Left lobe of liver (tissue), 2 donors: ENCODE measurements at places on chromosomes 5 and 9.

DNA sequence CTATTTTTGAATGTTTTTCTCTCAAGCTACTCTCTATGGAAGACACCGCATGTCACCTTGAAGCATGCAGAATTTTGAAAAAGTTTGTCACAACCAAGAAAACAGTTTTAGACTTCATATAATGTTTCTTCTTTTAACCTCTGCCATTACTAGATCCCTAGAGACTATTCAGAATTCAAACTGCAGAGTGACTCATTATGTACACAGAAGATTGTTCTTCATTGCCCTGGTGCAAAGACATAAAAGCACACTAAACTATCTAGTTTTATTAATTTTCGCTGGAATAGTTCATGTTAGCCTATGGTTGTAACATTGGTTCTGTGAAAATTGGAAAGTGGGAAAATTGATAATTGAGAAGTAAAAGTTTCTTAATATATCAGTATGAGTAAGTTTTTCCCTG, 18.4 kb downstream of the F2RL2 start:
- no peak for DNase-seq

DNA sequence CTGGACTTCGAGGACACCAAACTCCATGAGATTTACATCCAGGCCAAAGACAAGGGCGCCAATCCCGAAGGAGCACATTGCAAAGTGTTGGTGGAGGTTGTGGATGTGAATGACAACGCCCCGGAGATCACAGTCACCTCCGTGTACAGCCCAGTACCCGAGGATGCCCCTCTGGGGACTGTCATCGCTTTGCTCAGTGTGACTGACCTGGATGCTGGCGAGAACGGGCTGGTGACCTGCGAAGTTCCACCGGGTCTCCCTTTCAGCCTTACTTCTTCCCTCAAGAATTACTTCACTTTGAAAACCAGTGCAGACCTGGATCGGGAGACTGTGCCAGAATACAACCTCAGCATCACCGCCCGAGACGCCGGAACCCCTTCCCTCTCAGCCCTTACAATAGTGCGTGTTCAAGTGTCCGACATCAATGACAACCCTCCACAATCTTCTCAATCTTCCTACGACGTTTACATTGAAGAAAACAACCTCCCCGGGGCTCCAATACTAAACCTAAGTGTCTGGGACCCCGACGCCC, 1.3 kb downstream of the PCDHGC3 start:
- DNase-seq: no peak

DNA sequence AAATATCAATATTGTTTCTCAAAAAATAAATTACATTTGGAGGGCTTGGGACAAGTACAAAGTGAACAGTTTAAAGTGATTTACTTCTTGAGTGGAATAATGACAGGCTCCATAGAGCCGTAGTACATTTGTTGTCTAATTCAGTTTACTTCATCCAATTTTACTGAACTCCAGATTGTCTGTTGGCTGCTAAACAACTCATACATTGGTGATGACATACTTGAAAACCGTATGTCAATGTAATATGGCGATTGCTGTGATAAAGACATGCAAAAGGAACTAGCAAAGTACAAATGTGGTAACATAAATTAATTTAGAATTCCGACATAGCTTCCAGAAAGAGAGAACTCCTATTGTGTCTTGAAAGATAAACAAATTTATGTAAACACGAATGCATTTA, 1197.5 kb upstream of the CDH18 start:
- DNase-seq: no peak

GRCh38 chr9:134327671-134328231, 1.5 kb downstream of the RXRA start:
- peak; percentile 51 for DNase-seq

GRCh38 chr5:36743891-36744772, 132.4 kb upstream of the NIPBL start:
- peak; percentile 75 for DNase-seq

- no peak for DNase-seq
These were observed 78.4 kb downstream of the DROSHA start for GRCh38 chr5:31453522-31453921.

DNA sequence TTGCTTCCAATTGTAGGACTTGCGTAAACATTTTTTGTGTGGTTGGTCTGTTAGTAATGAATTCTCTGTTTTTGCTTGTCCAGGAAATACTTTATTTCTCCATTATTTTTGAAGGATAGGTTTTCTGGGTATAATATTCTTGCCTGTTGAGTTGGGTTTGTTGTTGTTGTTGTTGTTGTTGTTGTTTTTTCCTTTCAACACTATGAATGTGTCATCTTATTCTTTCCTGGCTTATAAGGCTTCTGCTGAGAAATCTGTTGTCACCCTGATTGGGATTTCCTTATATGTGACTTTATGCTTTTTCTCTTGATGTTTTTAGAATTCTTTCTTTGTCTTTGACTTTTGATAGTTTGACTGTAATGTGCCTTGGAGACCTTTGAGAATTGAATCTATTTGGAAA, 39.8 kb downstream of the SLF1 start:
- no peak for DNase-seq

GRCh38 chr5:72623936-72624335, 116.7 kb upstream of the ZNF366 start:
- no peak for DNase-seq

- no peak for DNase-seq
These were observed 263.9 kb downstream of the FSTL4 start for GRCh38 chr5:133348406-133348805.

- no peak for DNase-seq
These were observed 2.4 kb upstream of the RXFP3 start for GRCh38 chr5:33933723-33934169.

DNA sequence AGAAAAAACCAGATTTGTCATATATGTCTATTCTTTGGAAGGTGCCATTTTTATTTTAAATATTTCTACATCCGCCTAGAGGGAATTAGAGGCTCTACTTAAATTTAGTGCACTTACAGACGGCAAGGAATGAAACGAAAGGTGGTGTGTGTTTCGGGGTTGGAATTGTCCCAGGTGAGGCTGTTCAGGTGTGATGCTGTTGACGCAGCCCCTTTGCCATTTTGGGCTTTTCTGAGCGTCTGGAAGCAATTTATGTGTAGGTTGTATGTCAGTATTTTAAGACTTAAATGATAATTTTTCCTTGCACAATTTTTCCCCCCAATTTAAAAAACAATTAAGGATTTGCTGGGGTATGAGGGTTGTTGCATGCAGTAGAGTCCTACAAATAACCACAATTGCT, 2.0 kb downstream of the TENT4A start:
- DNase-seq: peak; percentile 27

GRCh38 chr9:22035591-22036011, 26.5 kb upstream of the CDKN2B start:
- DNase-seq: no peak

DNA sequence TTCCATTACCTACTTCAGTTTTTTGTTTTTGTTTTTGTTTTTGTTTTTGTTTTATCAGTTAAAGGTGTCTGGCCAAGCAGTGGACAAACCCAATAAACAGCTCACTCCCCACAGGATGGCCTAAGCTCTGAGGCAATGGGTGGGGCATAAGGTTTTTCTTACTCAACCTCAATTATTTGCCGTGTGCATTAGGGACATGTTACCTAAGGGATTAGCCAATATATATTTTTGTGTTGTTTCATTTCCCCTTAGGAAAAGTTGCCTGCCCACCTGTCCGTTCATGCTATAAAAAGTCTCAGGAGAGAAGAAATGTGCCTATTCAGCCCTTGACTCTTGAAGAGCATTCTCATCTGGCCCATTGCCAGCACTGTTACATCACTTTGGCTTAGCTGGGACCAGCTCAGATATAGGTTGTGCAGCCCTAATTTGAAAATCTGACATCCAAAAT, 7.3 kb downstream of the SH3RF2 start:
- peak; percentile 60 for DNase-seq

DNA sequence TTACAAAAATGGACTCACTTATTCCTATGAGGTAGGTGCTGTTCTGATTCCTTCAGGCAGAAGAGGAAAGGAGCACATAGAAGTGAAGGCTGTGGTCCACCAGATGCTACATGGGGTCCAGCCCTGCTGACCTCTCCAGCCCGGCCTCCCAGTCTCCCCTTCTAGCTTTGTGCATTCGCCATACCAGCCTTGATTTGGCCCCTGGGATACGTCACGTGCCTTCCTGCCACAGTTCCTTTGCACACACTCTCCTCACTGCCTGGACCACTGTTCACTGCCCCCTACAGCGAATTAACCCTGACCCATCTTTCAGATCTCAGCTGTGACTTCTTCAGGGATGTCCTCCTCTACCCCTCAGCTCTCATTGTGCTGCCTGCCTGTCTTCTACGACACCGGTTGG, 32.6 kb downstream of the FGF1 start:
- no peak for DNase-seq

- DNase-seq: peak; percentile 33
These were observed 79.9 kb upstream of the CPEB4 start for GRCh38 chr5:173808079-173808808.

DNA sequence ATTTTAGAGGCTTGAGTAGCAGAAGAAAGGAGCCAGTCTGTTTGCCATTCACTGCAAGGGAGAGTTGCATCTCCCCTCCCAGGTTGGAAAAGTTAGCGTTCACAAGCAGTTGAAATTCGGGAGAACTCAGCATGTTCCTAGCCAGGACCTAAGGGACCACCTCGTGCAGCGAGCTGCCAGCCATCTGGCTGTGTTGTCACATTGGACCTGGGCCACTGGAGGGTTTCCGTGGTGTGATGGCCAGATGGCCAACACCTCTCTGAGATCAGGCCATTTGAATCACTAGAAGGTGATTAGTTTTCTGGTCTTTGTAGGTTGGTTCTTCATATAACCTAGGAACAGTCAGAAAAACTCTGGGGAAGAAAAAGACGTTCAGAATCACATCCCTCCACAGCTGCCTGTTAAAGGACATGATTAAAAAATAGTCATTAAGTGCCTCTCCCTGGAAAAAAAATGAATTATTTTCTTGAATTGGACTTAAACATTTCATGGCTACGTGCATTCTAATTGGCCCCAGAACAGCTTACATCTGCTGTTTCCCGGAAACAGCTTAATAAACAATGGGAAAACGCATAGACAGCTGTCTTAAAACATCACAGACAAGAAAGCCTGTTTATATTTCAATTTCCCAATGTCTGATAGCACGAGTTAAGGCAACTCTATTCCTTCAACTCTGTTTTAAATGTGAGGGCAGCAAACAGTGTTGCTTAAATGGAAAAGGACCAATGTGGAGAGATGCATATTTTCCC, 303.9 kb downstream of the TENT4A start:
- no peak for DNase-seq

DNA sequence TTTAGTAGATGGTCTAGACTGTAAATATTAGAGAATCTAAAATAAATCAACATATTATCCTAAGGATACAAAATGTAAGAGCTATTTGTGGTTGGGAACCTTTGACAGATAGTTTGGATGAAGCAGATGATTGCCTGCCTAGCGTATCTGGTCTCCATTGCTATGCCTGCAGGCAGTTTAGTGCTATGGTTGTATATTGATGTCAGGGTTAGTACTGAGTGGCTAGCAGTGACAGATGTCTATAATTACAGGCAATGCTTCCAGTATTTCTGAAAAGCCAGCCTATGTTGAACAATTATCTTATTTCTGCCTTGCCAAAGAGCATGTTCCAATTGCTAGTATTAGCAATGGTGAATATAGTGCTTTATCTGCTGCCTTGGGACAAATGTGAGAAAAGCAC, 151.3 kb upstream of the TLX3 start:
- no peak for DNase-seq

- no peak for DNase-seq
These were observed 56.9 kb downstream of the ACER2 start for GRCh38 chr9:19465586-19466279.

DNA sequence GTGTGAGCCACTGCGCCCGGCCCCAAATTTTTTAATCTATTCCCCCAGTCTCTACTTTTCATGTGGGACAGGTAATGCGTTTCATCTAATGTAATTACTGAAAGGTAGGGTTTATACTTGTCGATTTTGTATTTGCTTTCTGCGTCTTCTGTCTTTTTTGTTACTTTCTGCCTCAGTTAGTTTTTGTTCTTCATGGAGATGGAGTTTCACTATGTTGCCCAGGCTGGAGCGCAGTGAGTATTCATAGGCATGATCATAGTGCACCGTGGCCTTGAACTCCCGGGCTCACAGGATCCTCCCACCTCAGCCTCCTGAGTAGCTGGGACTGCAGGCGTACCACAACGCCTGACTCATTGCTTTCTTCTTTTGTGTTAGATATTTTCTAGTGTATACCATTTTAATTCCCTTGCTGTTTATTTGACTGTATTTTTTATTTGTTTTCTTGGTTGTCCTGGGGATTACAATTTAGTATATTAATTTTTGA, 23.4 kb downstream of the EHMT1 start:
- DNase-seq: no peak

DNA sequence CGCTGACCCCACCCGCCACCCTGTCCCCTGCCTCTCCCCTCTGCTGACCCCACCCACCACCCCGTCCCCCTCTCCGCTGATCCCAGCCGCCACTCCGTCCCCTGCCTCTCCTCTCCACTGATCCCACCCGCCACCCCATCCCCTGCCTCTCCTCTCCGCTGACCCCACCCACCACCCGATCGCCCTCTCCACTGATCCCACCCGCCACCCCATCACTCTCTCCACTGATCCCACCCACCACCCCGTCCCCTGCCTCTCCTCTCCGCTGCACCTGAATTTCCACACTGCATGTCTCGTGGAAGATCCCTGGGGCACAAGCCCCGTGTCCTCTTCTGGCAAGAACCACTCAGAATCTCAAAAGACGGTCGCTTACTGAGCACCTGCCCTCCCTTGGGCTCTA, 53.4 kb upstream of the OLFM1 start:
- DNase-seq: peak; percentile 14

DNA sequence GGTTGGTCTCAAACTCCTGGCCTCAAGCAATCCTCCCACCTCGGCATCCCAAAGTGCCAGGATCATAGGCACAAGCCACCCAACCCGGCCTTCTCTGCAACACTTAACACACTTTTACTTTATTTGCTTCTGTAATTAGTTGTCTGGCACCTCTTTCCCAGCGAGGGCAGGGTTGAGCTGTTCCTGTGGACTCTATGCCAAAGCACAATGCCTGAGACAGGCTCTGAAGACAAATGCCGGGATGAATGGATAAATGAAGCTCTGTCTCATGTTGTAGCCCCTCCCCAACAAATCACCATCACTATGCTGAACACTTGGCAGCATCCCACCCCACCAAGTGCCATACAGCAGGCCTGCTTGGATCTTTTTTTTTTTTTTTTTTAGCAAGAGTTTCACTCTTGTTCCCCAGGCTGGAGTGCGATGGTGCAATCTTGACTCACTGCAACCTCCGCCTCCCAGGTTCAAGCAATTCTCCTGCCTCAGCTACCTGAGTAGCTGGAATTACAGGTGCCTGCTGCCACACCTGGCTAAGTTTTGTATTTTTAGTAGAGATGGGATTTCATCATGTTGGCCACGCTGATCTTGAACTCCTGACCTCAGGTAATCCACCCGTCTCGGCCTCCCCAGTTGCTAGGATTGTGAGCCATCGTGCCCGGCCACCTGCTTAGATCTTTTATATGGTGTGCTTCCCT, 21.3 kb downstream of the GPX3 start:
- DNase-seq: no peak

DNA sequence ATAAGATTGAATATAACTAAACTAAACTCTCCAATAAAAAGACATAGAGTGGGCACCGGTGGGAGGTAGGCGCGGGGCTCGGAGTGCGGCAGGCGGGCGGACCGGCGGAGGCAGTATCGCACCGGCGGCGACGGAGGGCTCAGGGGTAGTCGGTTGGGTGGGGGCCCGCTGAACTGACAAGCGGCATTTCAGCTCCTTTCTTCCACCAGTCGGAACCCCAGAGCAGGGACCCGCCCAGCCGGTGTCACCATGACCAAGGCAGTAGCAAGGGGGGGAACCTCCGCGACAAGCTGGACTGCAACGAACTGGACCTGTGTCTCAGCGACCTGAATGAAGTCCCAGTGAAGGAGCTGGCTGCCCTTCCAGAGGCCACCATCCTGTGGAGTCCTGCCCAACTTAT, 156.7 kb downstream of the HINT1 start:
- DNase-seq: no peak

GRCh38 chr5:139828207-139828895, 32.7 kb downstream of the PSD2 start:
- DNase-seq: no peak
